Tongue (tissue), 3 donors: ENCODE measurements at places on chromosomes 6 and 20. TPM values are rescaled to one million over a fixed set of nuclear protein-coding genes. Genes with fewer than 3 reads are reported as not detected.

MYMX gene
- 9.1 TPM for total RNA-seq

RNF144B gene
- total RNA-seq = 41.2 TPM

WFDC12 gene
- not detected for total RNA-seq

KHDC1 gene
- 3.2 TPM for total RNA-seq

LY6G5B gene
- total RNA-seq = 2.6 TPM

CDH22 gene
- 0.41 TPM for total RNA-seq

MAPK14 gene
- 67.9 TPM for total RNA-seq

PAX1 gene
- total RNA-seq = 4.1 TPM

SLC22A2 gene
- 0.62 TPM for total RNA-seq
